ENCODE measurements at places on chromosomes 7 and 10.

GRCh38 chr7:46909601-46910051 is 672.3 kb downstream of the TNS3 start:
- DNase-seq: peak; percentile 91

GRCh38 chr10:1544929-1545328 is 192.4 kb downstream of the ADARB2 start:
- no peak for DNase-seq

DNA sequence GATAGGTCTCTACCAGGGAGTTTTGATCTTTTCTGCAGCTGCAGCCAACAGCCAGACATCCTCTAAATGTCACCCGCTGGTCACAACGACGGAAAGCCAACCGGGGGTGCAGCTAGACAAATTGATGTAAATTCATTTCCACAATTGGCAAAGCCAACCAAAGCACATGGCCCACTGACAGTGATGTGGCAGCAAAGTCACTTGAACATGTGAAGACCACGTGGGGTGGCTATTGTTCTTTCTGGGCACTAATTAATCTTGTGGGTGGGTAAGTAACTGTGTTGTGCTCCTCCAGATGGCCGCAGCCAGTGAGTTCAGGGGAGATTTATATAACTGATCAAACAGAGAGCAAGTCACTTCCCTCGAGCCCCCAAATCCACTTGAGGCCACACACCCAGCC is 354.1 kb downstream of the ANKRD30A start:
- DNase-seq: no peak

DNA sequence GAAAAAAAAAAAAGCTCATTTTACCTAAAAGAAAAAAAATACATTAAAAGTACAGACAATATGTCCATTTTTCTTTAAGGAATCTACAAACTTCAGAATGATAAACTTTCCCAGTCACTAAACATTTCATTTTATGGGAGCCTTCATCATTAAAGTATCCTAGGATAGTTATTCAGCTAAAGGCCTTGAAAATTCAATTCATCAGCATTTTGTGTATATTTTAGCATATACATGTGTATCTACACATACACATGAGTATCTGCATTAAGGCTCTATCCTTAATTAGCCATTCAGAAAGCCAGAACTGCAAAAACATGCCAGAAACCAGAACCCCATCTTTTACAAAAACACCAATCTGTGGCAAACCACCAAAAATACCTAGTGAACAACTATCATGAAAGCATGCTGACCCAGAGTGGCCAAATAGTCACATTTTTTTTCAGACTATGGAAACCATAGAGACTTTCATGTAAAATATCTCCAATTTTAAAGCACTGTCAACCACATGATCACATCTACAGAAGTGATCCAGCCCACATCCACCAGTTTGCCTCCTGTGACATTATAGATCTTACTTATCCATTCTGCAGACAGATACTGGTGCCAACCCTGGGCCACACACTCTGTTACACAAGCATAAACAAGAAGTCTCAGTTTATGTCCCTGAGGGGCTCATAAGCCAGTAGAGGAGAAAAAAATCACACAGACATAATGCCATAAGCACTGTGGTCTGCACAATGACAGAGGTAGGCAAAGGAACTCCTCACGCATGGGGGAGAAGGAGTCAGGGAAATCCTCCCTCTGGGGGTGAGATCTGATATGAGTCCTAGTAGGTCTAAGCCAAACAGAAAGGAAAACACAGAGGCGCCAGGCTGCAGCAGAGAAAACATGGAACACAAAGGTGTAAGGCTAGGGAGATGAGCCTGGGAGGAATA is 79.2 kb downstream of the SRPK2 start:
- no peak for DNase-seq

DNA sequence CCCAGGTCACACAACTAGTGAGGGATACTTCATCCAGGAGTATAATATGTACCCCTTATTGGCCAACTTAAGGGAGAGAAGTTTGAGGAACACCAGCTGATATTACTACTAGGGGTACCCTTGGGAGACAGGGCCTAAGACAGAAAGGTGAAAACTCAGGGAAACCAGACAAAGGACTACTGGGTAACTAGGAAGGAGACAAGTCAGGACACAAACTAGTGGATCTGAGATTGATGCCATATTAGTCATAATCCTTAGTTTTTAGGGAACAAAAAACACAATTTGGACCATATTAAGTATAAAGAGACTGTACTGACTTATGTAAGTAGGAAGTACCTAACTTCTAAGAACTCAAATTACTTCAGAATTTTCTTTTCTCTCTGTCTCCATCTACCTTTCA is 79.3 kb upstream of the CCDC6 start:
- DNase-seq: no peak

DNA sequence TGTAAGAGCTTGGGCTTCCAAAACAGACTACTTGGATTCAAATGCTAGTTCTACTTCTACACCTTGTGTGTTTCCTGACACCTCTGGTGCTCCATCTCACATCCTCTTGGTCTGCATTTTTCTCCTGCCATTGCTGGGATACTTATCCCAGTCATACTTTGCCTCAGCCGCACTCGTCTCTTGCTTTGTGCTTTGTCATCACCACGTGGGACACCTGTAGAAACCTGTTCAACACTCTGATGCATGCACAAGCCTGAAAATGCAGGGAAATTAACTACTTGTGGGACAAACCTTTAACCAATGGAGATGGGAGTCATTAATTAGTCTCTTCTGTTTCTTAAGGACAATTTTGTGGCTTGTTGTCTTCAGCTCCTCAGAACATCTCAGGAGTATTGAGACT is 94.2 kb upstream of the PHYHIPL start:
- no peak for DNase-seq

GRCh38 chr7:46544396-46545008 is 623.4 kb upstream of the IGFBP3 start:
- peak; percentile 86 for DNase-seq

GRCh38 chr10:120115959-120116358 is 223.4 kb downstream of the SEC23IP start:
- no peak for DNase-seq

GRCh38 chr10:79293841-79294581 is 53.3 kb upstream of the PPIF start:
- peak; percentile 22 for DNase-seq

- DNase-seq: no peak
Measured at GRCh38 chr10:14329746-14330173, 964 bp downstream of the FRMD4A start.

GRCh38 chr7:129980667-129981066 is 27.9 kb upstream of the UBE2H start:
- no peak for DNase-seq

- no peak for DNase-seq
Measured at GRCh38 chr10:124724279-124725027, 19.7 kb downstream of the FAM53B start.

- DNase-seq: no peak
Measured at GRCh38 chr10:124291001-124291701, 127.6 kb downstream of the OAT start.

- no peak for DNase-seq
Measured at GRCh38 chr10:61316676-61317265, 136.4 kb downstream of the TMEM26 start.

DNA sequence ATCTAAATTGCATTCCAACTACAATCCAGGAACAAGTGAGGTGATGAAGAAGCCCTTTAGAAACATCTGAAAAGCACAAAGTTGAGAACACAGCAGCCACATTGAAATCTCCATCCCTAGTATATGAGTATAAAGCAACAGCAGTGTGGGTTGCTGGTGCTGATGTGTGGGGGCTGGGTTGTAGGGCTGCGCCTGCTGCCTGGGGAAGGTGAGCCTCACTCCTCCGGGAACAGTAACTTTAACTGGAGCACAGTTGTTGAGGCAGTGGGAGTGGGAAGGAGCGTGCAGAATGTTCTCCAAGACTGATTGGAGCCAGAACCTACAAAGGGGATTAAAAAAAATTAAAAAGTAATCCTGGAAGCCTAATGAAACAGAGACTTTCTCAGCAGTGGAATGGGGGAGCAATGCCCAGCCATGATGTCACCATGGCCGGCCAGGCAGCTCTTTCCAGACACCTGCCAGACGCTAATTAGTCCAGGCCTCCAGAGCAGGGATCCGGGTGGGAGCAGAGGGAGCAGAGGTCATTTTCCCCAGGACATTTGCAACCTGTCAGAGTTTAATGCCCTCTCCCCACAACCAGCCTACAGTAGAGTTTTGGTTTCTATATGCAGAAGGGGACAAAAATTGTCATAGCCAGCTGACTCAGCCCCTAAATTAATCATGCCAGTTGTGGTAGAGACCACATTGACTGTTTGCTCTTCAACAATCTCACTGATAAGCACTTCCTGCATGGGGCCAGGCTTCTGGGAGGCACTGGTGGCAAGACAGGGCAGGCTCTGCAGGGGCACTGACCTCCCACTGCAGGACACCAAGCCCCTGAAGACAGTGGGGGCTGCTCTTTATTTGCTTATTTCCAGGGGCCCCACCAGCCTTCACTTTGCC is 133.0 kb upstream of the ZNF32 start:
- DNase-seq: no peak

DNA sequence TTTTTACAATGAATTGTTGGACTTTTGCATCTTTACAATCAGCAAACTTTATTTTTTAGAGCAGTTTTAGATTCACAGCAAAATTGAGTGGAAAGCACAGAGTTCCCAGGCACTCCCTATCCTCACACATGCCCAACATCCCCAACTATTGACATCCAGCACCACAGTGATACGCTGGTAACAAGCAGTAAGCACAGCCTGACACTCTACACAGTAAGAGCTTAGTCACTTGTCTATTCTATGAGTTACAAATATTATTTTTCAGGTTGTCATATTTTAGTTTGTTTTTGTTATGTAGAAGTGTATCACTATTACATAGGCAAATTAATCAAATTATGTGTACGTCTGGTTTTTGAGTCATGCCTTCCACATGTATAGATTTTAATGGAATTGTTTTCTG is 27.0 kb upstream of the GIMAP7 start:
- DNase-seq: no peak

DNA sequence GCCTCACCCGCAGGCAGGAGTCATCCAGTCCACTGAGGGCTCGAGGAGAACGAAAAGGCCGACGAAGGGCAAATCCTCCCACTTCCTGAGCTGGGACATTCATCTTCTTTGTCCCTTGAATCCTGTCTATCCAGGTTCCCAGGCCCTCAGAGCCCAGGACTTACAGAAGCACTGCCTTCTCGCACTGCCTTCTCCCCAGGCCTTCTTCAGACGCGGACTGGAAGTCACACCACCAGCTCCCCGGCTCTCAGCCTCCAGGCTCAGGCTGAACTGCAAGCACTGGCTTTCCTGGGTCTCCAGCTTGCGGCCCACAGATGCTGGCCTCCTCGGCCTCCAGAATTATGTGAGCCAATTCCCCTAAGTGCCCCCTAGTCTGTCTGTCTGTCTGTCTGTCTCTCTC is 6.4 kb upstream of the MMP21 start:
- DNase-seq: no peak

- no peak for DNase-seq
Measured at GRCh38 chr7:49775065-49775948, 1.9 kb downstream of the VWC2 start.

All from astrocyte of the spinal cord (primary cell).